ENCODE measurements at places on chromosomes 2 and 18.

DNA sequence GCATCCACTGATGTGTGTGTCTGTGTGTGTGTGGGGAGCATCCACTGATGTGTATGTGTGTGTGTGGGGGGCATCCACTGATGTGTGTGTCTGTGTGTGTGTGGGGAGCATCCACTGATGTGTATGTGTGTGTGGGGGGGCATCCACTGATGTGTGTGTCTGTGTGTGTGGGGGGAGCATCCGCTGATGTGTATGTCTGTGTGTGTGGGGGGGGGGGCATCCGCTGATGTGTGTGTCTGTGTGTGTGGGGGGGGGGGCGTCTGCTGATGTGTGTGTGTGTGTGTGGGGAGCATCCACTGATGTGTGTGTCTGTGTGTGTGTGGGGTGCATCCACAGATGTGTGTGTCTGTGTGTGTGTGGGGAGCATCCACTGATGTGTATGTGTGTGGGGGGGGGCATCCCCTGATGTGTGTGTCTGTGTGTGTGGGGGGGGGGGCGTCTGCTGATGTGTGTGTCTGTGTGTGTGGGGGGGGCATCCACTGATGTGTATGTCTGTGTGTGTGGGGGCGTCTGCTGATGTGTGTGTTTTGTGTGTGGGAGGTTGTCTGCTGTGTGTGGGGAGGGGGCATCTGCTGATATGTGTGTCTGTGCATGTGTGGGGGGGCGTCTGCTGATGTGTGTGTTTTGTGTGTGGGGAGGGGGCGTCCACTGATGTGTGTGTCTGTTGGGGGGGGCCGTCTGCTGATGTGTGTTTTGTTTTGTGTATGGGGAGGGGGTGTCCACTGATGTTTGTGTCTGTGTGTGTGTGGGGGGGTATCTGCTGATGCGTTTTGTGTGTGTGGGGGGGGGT is 125.9 kb downstream of the NFATC1 start:
- DNase-seq, result no peak

- no peak for DNase-seq
Observed at GRCh38 chr2:18047213-18047611, 168.7 kb downstream of the KCNS3 start.

- no peak for DNase-seq
Observed at GRCh38 chr2:3595404-3595803, 492 bp downstream of the COLEC11 start.

DNA sequence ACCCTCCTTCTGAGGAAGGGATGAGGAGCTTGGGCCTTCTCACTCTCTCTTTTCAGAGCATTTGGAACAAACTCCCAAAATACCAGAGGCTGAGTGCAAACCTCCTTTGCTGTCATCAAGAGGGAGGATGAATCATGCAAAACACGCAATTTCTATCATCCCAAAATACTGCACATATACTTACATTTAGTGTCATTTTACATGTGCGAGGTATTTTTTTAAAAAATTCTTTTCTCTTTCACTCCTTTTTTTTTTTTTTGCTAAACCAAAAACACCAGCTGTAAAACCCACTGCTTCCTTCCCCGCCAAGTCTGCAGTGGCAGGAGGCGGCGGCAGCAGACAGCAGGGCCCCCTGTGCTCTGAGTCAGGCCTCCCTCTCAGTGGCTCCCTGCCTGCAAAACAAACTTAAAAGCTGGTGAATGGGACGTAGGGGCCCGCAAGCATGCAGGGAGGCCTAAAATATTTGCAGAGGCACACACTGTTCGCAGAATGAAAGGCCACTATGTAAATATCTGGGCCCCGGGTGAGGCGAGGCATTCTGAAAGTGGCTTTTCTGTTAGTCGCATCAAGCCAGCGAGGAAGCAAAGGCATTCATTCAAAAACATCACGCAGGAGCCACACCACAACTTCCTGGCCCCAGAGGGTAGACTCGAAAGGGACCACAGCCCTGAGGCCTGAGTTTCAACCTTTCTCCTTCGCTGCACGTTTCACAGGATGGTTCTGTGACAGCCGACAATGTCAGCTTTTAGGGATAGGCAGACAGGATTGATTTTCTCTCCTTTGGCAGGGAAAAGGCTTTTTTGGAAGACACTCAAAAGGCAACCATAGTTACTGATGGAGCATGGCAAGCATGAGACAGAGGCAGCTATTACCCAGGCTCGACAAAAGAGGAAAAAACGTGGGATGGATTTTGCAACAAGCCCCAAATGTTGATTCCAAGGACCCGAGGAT is 73.4 kb downstream of the ACTR2 start:
- peak; percentile 80 for DNase-seq

GRCh38 chr18:3877678-3878077 is 427.7 kb downstream of the TGIF1 start:
- DNase-seq, result no peak

GRCh38 chr2:19674051-19675002 is 227.5 kb downstream of the TTC32 start:
- DNase-seq, result no peak

DNA sequence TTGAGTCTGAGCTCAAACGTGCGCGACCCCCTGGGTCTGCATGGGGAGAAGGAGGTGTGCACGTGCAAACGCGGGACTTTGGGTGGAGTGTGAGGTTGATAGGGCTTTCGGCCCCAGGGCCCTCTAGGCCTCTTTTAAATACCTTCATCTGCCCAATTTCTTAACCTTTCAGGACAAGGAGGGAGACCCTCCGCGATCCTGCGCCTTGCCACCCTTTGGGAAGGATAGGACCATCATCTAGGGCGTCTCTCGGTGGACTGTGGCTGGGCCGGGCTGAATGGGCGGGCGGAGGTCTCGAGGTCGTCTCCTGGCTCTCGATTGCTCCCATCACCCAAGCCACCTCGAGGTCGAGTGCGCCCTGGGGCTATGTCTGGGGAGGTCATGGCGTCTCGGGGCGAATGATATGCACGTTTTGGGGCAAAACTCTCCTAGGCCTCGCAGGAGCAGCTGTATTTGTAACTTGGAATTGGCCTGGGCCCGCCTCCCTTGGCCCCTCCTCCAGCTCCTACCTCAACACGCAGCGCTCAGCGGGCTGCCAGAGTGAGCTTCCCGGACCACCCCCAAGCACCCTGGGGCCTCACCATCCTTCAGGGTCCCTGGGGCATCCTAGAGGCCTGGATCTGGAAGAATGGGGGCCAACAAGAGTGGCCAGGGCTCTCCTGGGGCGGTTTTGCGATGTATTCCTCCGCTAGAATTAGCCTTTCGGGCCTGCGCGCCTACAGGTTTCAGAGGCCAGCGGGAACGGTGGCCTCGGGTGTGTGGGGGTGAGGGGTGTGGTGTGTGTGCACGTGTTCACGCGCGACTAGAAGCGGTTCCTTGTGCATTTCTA is 8.7 kb upstream of the SIX3 start:
- no peak for DNase-seq

DNA sequence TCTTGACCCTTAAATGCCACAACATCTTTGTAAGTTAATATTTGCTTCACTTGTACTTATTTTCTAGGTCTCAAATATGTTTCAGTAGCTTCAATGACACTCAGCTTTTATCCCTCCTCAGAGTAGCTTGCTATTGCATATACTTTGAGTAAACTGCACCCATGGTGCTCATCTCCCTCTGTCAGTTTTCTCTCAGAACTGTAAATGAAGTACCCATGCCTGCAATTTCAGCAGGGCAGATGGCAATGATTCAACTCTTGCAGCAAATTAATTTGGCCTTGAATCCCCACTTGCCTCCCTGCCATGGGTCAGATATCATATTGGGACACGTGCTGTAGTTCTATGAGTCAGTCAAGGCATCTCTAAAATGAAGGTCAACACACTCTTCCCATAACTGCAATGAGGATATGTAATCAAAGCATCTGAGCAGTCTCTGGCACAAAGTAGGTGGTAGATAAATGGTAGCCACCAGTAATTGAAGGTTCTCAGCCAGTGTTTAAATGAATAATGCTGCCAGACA is 225.8 kb downstream of the PIEZO2 start:
- DNase-seq, result no peak

DNA sequence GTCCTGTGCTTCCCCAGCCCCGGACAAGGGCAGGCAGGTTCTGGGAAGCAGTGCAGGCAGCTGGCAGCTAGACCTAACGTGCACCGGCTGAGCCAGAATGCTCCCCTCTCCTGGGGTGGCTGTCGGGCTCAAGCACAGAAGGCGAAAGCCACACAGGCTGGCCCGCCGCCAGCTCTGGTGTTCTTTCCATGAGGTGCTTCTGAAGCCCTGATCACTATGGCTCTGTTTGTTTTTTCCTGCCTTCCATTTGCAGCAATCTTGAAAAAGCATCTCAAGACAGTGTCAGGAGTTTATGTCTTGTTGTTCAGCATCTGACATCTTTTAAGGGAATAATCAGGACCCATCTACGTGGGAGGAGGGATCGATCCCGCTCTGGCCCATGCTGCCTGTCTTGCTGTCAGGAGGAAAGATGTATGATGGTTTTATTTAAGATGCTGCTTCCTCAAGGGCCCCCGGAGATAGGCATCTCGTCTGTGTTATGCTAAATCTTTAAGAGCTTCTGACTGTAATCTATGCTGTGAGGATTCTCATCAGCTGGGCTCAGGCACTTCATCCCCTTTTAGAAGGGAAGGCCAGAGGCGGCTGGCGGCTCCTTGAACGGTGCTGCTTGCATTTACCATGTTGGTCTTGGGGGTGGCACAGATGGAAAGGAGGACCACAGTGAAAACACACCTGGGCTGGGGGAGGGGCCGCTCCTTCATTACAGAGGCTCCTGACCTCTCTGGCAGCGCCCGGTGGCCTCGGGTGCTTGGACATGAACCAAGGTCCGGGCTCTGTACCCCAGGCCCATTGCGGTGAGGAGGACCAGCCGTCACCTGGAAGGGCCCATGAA is 118.5 kb upstream of the HDAC4 start:
- no peak for DNase-seq

DNA sequence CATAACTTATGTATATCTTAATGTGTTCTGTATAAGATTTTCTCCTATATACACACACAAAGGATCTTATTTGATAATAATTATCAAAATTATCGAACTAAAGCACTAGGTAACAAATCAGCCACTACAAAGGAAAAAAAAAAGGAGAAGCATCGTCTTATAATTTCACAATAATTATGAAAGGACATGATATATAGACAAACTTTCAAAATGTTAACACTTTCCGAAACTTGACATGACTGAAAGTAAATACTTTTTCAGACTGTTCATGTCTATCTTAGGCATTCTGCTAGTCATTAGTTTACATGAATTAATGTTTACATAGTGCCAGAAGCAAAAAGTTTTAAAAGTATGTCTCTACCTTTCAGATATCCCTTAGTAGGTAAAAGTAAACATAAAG is 7.3 kb upstream of the NR4A2 start:
- no peak for DNase-seq

DNA sequence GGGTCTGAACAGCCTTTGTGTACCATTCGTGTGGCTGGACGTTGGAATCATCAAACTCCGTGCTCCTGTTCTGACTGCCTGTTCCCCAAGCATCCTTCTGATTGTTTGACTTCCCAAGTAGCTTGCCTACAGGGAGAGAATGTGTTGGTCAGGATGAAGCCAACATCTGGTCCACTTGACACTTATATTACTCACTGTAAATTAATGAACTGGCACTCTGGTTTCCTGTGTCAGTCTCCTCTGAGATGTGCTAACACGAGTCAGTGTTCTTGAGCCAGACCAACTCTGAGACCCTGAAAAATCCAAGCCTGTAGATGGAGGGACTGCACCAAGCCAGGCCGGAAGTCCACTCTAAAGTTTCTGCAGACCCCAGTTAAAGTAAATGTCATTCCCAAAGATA is 440.9 kb downstream of the ZNF516 start:
- DNase-seq, result no peak

GRCh38 chr2:23826771-23827170 is 100.2 kb downstream of the ATAD2B start:
- DNase-seq, result no peak

DNA sequence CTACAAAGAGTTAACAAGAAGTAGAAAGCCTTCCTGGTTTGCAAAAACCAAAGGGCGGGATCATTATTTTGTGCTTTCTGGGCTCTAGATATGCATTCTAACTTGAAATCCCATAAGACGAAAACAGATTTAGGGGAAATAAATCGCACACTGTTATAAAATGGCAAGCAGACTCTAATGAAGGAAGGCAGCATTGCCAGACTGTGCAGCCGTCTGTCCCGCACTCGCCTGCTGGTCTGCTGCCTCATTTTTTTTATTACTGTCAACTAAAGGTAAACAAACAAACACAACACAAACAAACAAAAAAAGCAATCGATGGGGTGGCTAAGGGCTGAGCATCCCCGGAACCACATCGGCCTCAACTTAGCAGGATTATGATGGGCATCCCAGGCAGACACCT is 24.4 kb downstream of the ZNF521 start:
- no peak for DNase-seq

GRCh38 chr2:216221811-216222210 is 112.7 kb downstream of the XRCC5 start:
- no peak for DNase-seq

- no peak for DNase-seq
Observed at GRCh38 chr2:95059656-95060370, 34.3 kb downstream of the MAL start.

DNA sequence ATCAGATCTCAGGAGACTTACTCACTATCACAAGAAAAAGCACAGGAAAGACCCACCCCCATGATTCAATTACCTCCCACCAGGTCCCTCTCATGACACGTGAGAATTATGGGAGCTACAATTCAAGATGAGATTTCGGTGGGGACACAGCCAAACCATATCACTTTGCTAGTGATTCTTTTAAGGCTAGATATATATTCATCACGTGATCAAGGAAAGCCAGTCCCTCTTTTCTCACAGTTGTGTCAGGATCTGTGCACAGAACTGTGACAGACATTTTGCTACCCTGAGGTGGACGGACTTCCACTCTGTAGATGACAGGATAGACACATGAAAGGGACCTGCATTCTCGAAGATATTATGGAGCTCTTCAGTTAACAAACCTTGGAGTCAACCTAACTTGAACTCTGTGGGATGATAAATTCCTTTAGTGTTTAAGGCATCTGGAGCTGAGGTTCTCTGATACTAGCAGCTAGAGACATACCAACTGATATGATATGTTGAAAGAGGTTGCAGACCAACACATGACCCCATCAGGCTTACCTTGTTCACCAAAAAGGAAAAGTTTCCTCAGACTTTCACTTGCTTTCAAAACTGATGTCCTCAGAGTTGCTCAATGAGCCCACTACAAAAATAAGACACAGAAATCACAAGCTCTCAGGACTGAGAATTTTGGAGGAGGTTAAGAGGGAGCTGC is 66.3 kb upstream of the SCG2 start:
- no peak for DNase-seq

DNA sequence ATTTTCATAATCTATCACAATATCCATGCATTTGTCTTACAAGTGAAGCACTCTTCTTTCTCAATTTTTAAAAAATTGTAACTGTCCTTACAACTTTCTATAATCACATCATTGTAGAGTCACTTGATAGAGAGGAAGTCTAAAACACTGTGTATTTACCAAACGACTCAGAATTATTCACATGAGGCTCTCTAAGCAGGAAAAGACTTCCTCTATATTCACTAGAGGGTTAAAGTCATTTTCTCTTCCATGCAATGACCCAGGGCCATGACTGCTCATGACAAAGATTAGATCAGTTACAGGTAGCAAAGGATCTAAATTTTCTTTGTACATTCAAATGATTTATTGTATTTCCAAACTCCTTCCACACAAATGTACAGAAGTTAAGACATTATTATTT is 9.0 kb upstream of the SLC1A4 start:
- no peak for DNase-seq

Measured in stimulated activated CD4-positive, alpha-beta T cell treated with anti-CD3 and anti-CD28 coated beads, Interleukin-2, amount 100 ng/mL, for 24 hours (primary cell).